ENCODE measurements at places on chromosomes 3 and 15.
A peak's percentile ranks its signal among the peaks of the same experiment; 100 is the strongest.

DNA sequence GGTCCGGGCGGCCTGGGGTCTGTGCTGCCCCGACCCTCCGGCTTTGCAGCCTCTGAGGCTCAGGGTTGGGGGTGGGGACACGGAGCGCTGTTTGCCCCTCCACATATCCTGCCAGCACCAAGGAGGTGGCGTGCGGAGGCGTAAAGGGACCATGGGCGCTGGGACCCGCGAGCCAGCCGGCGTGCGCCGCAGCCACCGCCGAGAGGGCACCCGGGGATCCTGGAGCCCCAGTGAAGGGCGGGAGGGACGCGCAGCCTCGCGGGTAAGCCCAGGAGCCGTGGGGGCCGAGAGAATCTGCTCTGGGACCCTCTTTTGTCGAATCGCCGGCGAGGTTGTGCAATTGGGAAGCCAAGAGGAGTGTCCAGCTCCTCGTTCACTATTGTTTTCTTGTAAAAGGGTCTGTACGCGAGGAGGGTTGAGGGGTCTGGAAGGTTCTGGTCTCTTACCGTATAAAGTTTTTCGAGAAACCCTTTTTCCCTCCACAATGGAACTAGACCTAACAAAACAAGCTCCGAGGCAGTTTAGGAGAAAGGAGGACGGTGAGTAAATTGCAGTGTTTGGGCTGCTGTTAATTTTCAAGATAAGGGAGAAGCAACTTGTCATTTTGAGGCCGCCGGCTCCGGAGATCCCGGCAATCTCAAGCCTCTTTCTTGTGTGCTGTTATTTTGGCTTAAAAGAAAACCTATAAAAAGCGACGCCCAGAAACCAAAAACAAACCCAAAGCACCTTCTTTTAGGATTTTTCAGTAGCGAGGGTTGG is 29.9 kb upstream of the ST3GAL6 start:
- no peak for DNase-seq

DNA sequence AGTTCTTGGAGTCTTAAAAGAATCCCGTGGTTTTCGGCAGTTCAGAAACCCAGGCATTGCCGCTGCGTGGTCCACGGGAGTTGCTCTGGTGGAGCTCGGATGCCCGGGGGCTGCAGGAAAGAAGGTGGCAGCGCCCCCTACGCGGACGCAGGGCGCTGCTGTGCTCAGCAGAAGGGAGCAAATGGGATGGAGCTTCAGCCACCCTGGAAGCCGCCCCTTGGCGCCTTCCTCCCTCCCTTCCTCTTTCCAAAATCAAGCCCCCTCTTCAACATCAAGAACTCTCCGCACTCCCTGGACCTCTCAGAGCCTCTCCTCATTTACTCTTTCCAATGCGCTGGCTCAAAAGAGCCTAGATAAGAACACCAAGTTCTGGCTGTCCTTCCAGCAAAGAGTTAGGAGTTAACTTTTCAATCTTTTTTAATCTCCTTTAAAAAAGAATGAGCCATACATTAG is 880 bp upstream of the CHRNA7 start:
- no peak for DNase-seq

DNA sequence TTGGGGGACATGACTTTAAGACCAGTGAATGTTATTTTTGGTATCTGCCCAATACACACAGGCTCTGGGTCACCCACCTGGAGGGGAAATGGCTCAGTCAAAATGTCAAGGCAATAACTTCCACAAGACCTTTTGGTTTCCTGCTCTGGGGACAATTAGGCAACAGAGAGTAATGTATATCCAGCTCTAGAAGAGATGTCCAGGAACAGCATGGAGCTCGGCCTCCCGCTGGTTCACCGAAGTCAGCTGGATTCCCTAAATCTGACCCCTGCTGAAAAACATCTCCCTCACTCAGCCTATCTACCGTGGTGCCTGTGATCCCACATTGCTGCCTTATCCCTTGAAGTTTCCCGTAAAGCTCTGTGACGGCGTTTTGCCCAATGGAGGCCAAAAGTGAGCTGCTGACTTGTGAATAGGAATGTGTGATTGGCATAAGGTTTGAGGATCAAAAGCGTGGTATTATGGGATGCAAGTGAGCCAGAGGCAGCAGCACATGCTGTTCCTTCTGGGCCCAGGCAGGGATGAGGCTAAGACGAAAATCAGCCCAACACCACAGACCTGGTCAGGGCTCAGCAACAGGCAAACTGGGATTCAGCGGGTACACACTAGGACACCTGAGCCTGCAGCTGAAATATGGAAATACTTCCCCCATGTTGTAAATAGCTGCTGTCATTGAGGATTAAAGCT is 47.2 kb upstream of the SLC6A11 start:
- DNase-seq: no peak

- DNase-seq: no peak
Observed at GRCh38 chr3:171770689-171771620, 39.3 kb downstream of the PLD1 start.

- no peak for DNase-seq
Observed at GRCh38 chr15:76153241-76154197, 93.7 kb downstream of the TMEM266 start.

- no peak for DNase-seq
Observed at GRCh38 chr15:67146875-67147381, 81.5 kb downstream of the SMAD3 start.

GRCh38 chr3:4314688-4315087 is 11.5 kb downstream of the SETMAR start:
- DNase-seq: no peak

GRCh38 chr15:60179786-60180391 is 175.8 kb downstream of the FOXB1 start:
- peak; percentile 33 for DNase-seq

- no peak for DNase-seq
Observed at GRCh38 chr3:4887177-4887576, 92.1 kb upstream of the BHLHE40 start.

- no peak for DNase-seq
Observed at GRCh38 chr3:24004171-24004938, 59.3 kb downstream of the NR1D2 start.

DNA sequence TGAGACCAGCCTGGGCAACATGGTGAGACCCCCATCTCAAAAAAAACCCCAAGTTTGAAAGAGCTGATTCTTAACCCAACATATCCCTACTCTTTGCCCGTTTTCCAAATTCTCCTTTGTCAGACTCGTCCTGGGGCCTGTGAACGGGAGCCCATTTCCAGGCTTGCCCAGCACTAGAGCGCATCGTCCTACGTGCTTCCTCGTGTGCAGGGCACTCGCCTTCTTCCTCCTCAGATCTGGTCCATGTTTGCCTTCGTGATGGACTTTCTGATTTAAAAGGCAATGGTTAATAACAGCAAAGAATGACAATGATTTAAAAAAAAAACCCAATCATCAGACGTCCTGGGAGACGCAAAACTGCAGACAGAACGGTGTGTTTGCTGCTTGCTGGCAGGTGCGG is 10.1 kb downstream of the MELTF start:
- DNase-seq: no peak

GRCh38 chr15:44662478-44663409 is 718 bp downstream of the SPG11 start:
- DNase-seq: peak; percentile 87

GRCh38 chr15:45665261-45665660 is 30.4 kb downstream of the SQOR start:
- DNase-seq: no peak

GRCh38 chr3:185207931-185208746 is 45.7 kb downstream of the EHHADH start:
- DNase-seq: no peak

GRCh38 chr15:50318697-50319096 is 36.3 kb downstream of the GABPB1 start:
- DNase-seq: no peak

- no peak for DNase-seq
Observed at GRCh38 chr15:93943586-93943985, 287.8 kb upstream of the MCTP2 start.

DNA sequence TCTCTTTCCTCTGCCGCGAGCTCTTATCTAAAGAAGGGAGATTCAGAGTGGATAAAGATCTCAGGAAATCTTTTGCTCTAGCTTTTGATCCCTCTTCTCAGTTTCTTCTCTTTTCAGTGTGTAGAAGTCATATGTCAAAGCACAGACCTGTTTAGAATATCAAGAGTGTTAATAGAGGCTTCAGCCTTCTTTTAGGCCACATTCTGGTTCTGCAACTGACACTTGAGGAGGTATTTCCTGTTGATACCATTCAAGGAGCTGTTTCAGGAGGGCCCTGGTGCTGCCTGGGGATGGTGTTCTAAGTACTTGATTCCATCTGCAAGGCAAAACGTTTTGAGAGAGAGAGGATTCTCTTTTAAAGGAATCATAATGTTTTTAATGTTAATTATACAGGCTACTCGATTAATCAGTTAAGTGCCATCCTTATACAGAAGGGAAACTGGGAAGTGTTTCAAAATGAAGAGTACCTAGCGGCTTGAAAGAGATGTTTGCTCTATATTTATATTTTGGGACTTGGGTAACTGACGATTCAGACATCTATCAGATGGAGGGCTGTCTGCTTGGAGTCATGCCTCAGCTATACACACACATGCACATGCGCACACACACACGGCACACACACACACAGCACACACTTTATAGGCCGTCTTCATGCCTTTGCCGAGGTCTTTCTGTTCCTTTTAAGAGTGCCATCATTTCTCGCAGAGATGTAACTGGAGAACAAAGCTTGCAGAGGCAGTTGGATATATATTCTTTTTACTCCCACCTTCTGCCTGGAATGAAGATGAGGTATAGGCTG is 313.9 kb downstream of the PTPRG start:
- DNase-seq: no peak

DNA sequence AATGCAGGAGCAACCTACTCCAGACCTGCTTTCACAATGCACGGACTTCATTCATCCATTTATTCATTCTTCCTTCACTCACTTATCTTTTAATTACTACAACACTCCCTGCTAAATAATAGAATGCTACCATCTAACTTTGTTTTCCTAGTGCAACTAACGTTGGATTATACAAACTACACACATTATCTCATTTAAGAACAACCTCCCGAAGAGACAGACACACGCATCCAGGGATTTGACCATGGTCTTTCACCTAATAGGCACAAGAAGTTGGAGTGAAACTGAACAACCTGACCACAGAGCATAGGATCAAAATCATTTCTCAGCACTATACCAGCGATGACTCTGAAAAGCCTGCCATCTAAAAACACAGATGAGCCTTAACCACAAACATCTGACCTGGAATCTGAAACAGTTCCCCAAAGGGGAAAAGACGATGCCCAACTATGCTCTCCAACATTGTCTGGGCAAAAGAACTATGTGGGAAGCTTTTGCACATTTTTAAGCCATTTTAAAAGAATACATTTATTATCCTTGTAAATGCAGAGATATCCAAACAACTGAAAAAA is 21.0 kb downstream of the ZNF385D start:
- no peak for DNase-seq

GRCh38 chr3:65004795-65005295 is 317.0 kb upstream of the ADAMTS9 start:
- DNase-seq: no peak

GRCh38 chr3:69483449-69483848 is 97.6 kb upstream of the FRMD4B start:
- DNase-seq: no peak

DNA sequence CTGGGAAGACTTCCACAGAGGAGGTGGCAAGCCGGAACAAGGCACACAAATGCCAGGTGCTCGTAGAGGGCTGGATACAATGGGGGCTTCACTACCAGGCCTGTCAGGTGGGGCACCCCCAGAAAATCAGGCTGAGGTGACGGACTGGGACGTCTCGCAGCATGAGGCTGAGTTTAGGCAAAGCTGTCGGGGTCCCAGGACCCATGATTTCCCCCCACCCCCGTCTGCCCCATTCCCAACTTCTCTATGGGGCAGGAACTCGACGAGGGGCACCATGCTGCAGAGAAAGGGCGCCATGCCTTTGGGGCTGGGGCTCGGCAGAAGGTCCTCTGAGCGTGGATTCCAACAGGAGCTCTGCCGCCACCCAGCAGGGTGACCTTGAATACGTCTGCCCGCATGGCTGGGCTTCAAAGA is 65.7 kb upstream of the HES1 start:
- no peak for DNase-seq

GRCh38 chr15:57589281-57589680 is 2.4 kb upstream of the MYZAP start:
- DNase-seq: no peak

- peak; percentile 22 for DNase-seq
Observed at GRCh38 chr15:43376017-43376705, 5.3 kb downstream of the TUBGCP4 start.

GRCh38 chr3:48662145-48662752 is 437 bp downstream of the CELSR3 start:
- no peak for DNase-seq

GRCh38 chr3:176971613-176972174 is 225.6 kb downstream of the TBL1XR1 start:
- DNase-seq: no peak

DNA sequence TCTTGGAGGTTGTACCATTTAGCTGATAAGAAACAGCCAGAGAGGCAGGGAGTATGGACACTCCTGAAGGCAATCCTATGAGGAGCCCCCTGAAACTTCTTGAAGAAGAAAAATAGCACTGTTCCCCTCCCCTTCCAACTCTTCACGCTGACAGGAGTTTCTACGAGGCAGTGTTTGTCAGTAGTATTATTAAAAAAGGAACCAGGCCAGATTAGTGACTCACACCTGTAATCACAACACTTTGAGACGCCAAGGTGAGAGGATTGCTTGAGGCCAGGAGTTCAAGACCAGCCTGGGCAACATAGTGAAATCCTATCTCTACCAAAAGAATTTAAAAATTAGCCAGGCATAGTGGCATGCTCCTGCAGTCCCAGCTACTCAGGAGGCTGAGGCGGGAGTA is 38.7 kb downstream of the WWTR1 start:
- no peak for DNase-seq

GRCh38 chr3:184635126-184635525 is 73.5 kb downstream of the EPHB3 start:
- DNase-seq: no peak

- DNase-seq: no peak
Observed at GRCh38 chr3:194320744-194321243, 30.3 kb downstream of the CPN2 start.

GRCh38 chr3:140165781-140166180 is 230.8 kb downstream of the CLSTN2 start:
- DNase-seq: no peak

DNA sequence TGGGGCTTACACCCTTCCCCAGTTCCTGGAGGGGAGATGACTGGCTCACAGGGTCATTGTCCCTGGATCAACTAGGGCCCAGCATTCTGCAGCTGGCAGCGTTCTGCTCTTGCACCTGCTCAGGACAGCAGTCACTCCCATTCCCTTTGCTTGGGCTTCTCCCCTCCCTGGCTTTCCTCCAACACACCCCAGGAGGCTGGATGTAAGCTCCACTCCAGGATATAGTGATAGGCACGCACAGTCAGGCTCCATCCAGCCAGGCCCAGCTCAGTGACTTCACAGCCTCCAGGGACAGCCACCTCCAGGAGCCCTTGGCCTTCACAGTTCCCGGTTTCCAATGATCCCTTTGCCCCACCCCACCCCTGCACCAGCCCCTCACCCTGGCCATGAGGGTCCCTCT is 1.9 kb downstream of the SPTBN5 start:
- no peak for DNase-seq

- DNase-seq: no peak
Observed at GRCh38 chr15:36951731-36952247, 148.6 kb downstream of the MEIS2 start.

All from immature natural killer cell (primary cell).